ENCODE measurements at places on chromosomes 5 and 9. TPM values are rescaled to one million over a fixed set of nuclear protein-coding genes. Genes with fewer than 3 reads are reported as not detected.
A peak's percentile ranks its signal among the peaks of the same experiment; 100 is the strongest.

GRCh38 chr9:35054185-35054835 is 18.1 kb downstream of the VCP start:
- no peak for DNase-seq
- no peaks in the 10 kb centered on the region for H3K27me3 ChIP-seq
- H3K27ac ChIP-seq, result peak overlapping the region; percentile 1
- H3K4me1 ChIP-seq, result peaks cover 6% of the 10 kb centered on the region

Gene RELL2
- total RNA-seq, result 24.1 TPM

DNA sequence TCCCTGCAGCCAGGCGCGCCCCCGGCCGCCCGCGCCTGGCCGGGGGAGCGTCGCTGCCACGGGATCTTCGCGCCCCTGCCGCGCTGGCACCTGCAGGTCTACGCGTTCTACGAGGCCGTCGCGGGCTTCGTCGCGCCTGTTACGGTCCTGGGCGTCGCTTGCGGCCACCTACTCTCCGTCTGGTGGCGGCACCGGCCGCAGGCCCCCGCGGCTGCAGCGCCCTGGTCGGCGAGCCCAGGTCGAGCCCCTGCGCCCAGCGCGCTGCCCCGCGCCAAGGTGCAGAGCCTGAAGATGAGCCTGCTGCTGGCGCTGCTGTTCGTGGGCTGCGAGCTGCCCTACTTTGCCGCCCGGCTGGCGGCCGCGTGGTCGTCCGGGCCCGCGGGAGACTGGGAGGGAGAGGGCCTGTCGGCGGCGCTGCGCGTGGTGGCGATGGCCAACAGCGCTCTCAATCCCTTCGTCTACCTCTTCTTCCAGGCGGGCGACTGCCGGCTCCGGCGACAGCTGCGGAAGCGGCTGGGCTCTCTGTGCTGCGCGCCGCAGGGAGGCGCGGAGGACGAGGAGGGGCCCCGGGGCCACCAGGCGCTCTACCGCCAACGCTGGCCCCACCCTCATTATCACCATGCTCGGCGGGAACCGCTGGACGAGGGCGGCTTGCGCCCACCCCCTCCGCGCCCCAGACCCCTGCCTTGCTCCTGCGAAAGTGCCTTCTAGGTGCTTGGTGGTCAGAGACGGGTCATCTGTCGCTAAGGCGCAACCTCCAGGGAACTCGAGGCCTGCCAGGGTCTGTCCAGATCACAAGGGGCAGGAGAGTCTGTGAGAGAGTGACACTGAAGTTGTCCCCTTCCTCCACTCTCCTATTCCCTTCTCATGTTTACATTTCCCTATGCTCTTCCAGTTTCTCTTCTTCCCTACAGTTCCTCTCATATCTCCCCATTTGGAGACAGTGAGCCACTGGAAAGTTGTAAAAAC is 1.3 kb downstream of the GPR150 start:
- peak overlapping the region; percentile 83 for H3K27ac ChIP-seq
- H3K4me1 ChIP-seq, result peaks cover 35% of the 10 kb centered on the region
- peak; percentile 85 for DNase-seq

Gene KIF20A
- 19.7 TPM for total RNA-seq

- H3K4me3 ChIP-seq, result no peak overlapping the region
- no peaks in the 10 kb centered on the region for H3K36me3 ChIP-seq
- H3K27me3 ChIP-seq, result no peaks in the 10 kb centered on the region
- no peak overlapping the region for H3K27ac ChIP-seq
- DNase-seq, result no peak
Observed at GRCh38 chr9:79221084-79221483, 350.7 kb upstream of the TLE4 start.

Gene PCDHAC1
- total RNA-seq, result not detected

DNA sequence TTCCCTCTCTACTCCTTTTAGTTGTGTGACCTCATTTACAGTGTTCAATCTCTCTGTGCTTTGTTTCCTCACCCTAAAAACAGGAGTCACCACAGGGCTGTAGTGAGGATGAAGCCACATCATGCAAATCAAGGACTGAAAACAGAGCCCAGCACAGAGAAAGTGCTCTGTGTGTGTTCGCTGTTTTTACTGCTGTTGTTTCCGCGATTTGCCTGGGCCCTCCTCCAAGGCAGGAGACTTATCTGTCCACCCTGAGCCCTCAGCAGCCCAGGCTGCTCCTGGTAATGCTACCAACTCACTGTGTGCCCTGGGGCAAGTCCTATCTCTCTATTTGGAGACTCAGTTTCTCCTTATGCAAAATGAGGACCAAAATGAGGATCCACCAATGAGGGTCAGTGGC is 87.2 kb upstream of the NEURL1B start:
- H3K4me1 ChIP-seq, result no peaks in the 10 kb centered on the region
- DNase-seq, result no peak
- H3K27ac ChIP-seq, result no peak overlapping the region
- H3K36me3 ChIP-seq, result no peaks in the 10 kb centered on the region
- H3K4me3 ChIP-seq, result no peak overlapping the region

Gene FST
- total RNA-seq, result 0.75 TPM

GRCh38 chr5:55101556-55102276 is 730 bp upstream of the GZMA start:
- H3K4me1 ChIP-seq, result peaks cover 81% of the 10 kb centered on the region
- H3K27me3 ChIP-seq, result peaks cover 1% of the 10 kb centered on the region
- peak overlapping the region; percentile 89 for H3K27ac ChIP-seq

GRCh38 chr5:34055667-34056066 is 12.7 kb upstream of the C1QTNF3 start:
- peaks cover 2% of the 10 kb centered on the region for H3K36me3 ChIP-seq
- no peaks in the 10 kb centered on the region for H3K4me1 ChIP-seq
- peak; percentile 15 for DNase-seq
- H3K27me3 ChIP-seq, result no peaks in the 10 kb centered on the region
- H3K27ac ChIP-seq, result no peak overlapping the region

Gene SLC25A2
- 0.23 TPM for total RNA-seq

DNA sequence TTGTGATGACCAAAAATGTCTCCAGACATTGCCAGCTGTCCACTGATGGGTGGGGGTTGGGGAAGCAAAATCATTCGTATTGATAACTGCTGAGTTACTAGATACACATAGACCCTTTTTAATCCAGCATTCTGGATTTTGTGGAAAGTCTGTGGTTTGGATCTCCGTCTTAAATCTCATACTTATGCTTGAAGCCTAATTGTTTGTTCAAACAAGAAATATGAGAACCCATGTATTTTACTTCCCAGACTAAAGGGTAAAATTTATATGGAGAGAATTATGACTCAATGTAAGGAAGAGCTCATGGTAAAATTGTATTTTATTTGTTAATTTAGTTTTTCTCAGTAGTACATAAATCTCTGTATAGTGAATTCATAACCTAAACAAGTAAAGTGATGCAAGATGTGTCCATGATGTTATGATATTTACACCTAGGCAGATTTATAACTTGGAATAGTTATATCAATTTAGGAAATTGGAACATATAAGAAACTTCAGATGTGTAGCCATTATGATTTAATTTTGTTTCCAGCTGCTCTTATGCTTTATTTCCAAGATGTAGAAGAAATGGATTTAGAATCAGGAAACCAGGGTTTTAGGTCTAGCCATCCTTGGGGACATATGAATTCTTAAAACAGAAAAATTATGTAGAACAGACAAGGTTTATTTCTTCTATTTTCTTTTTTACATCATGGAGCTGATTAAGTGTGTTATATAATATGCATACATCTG is 4.5 kb upstream of the OGN start:
- no peak for DNase-seq
- H3K36me3 ChIP-seq, result peaks cover 2% of the 10 kb centered on the region
- no peak overlapping the region for H3K4me3 ChIP-seq
- H3K4me1 ChIP-seq, result peaks cover 20% of the 10 kb centered on the region
- H3K27ac ChIP-seq, result no peak overlapping the region

DNA sequence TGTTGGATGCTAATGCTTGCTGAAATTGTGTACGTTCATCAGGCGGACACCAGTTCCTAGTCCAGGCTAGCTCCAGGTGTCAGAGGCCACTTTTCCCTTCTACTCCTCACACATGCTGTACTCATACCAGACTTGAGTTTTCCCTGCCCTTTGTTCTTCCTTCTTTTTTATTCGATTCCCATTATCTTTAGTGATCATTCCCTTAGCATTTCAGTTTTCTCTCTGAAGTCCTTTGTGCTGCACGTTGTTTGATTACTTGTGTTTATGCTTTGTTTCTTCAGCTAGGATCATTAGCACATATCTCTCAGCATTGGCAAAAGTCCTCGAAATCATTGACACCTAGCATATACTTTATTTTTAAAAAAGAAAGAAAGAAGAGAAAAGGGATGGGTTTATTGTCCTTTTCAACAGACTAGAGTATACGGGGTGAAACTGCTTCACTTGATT is 409 bp upstream of the COX7C start:
- H3K27me3 ChIP-seq, result peaks cover 7% of the 10 kb centered on the region
- no peak overlapping the region for H3K27ac ChIP-seq
- peak; percentile 56 for DNase-seq

DNA sequence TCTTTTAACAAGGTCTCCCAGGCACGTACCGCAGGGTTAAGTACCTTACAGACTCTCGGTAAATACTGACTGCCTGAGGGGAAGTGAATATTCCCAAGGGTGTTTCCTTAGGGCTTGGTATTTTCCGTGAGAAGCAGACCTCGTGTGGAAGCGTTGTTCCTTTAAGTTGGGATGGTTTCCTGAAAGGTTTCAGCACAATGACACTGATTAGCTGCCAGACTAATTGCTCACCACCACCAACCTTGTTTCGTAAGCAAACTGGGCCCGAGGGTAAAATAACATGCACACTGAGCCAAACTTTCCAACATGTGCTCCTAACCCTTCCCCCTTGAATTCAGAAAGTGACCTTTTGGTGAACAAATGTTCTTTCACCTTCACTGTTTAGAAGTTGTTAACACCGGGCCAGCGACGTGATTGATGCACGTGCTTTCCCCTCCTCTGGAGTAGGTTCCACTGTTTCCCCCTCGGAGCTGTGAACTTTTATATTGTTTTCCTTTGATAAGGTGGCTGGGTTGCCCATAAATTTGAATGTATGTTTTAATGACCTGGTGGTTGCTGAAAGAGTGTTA is 128.1 kb upstream of the RPS23 start:
- DNase-seq, result no peak
- H3K4me3 ChIP-seq, result no peak overlapping the region
- H3K27me3 ChIP-seq, result no peaks in the 10 kb centered on the region
- H3K27ac ChIP-seq, result no peak overlapping the region
